ENCODE measurements at places on chromosomes 6 and 20.

GRCh38 chr6:73774311-73774774 lies 78.3 kb downstream of the CD109 start:
- peak; percentile 11 for DNase-seq

DNA sequence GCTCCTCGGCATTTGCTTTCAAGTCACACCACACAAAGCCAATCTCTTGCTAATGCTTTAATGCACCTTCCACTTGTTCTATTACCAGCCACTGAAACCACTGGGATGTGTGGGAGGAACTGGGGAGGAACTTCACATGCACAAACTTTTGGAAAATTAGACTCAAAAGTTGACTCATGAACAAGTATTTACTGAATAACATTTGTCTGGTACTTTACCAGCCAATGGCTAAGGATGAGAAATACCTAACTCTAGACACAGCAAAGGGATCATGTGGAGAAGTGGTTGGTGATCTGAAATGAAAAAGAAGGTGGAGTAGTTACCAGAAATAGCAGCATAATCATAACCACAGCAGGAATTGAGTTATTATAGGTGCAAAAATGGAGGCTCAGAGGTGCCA lies 554.0 kb upstream of the NOX3 start:
- no peak for DNase-seq

GRCh38 chr20:38321959-38322598 lies 18.1 kb downstream of the BPI start:
- DNase-seq: peak; percentile 69

DNA sequence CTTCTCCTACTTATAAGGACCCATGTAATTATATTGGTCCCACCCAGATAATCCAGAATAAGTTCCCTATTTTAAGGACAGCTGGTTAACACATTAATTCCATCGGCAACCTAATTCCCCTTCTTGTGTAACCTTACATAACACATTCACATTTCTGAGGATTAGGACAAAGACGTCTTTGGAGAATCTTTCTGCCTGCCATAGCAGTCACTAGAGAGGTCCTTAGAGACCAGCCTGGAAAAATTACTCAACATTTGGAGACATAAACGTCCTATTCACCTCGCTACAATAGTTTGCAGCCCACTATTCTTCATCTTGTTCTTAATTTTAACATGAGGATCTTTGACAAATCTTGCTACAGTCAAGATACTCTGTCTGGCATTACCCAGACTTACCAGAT lies 100.1 kb downstream of the MAFB start:
- DNase-seq: no peak

- no peak for DNase-seq
These were observed 31.1 kb downstream of the VSTM2L start for GRCh38 chr20:37933786-37934633.

DNA sequence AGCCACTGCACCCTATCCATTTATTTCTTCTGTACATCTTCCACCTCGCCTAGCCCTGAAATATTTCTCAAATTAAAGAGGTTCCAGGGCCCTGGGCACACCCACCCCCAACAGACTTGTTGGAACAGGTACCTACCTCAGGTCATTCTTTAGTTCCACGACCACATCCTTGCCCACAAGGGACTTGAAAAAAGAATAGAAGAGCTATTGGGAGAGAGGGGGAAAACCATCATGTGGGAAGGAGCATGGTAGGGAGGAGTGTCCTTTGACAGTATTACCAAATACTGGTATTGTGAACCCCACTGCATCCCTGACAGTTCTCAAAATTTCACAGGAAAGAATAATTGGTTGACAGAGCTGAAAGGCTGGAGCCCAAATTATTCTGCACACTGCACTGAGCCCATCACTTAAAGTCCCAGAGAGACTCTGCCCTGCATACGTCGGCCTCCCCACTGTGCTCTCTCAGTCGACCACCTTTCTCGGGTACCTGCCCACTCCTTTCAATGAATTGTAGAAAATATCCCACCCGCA lies 762 bp downstream of the LSM2 start:
- no peak for DNase-seq

- no peak for DNase-seq
These were observed 471.3 kb upstream of the NRSN1 start for GRCh38 chr6:23654745-23655144.

DNA sequence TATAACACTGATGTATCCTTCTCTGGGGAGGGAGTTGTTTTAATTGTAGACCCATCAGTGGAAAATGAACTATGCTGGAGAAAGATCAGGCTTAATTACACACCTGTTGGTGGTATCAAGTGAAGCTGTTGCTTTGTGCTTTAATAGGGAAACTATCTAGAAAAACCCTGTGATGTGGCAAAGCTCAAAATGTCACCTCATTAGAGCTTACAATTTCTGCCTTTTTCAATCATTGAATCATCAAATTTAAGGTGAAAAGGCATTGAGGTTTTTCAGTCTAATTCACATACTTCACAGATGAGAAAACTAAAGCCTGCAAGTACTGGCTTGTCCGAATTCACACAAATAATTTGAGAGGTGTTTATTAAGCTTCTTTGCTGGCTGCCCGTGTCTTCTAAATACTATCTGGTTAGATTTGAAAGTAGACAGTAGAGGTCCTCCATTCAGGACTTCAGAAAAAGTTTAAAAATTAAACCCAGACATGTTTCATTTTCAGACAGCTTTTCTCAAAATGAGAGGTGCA lies 143.3 kb upstream of the MAP3K7 start:
- no peak for DNase-seq

- no peak for DNase-seq
These were observed 238.7 kb downstream of the BMP7 start for GRCh38 chr20:57027777-57028176.

DNA sequence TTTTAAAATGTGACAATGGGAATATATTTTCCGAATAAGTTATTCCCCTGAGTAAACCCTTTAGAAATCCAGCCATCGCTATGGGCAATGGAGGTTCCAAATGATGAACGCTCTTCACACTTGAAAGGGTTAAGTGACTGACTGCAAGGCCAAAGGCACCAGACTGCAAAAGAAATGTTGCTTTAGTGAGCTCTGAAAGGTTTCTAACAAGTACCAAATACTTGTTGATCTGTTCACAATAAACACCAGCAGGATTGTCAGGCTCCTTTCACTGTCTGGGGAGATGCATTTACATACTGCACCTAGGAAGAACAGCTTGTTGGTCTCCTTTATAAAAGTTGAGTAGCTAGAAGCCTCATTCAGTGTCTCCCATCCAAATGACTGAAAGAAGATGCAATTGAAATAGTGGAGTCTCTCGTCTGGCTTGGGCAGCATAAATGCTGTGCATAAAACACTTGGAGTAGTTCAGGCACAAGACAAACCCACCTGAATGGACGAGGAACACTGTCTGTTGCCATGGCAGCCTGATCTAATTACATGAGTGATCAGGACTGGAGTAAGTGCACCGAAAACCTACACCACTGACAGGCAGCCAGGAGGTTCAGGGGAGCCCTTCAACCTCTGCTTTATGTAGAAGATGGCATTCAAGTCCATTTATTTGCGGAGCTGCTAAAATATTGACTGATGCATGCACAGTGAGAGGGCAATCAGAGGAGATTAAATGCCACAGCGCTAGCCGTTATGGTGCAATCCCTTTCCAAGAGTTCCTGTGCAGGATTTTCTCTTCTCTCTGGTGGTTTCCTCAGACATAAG lies 2.9 kb downstream of the ATXN1 start:
- DNase-seq: no peak

DNA sequence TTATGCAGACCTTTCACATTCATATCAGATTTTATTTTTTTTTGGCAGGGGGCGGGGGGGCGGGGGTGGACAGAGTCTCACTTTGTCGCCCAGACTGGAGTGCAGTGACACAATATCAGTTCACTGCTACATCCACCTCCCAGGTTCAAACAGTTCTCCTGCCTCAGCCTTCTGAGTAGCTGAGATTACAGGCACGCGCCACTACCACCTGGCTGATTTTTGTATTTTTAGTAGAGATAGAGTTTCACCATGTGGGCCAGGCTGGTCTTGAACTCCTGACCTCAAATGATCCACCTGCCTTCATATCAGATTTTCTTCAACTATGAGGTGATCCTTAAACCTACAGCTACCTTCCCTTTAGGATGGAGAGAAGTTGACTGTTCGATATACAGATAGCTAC lies 8.0 kb upstream of the SUMO4 start:
- DNase-seq: no peak

GRCh38 chr20:1280195-1281102 lies 14.4 kb downstream of the SNPH start:
- no peak for DNase-seq

GRCh38 chr20:56443654-56444540 lies 24.5 kb upstream of the RTF2 start:
- DNase-seq: no peak

DNA sequence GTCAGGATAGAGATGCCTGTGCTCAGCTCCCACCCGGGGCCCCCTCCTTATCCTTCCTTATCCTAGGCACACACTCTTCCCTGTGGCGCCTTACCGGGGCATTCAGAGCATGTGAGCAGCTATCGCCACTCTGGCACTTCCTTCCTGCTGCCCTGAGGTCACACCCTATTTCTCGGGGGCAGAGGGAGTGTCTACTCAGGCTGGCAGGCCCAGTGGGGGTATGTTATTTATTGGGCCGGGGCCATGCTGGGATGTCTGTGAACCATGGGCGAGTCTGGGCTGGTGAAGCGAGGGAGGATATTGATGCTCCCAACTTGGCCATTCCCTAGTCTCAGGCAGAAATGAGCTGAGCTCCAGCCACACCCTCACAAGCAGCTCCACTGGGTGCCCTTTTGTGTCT lies 3.9 kb upstream of the LY6G6D start:
- no peak for DNase-seq

DNA sequence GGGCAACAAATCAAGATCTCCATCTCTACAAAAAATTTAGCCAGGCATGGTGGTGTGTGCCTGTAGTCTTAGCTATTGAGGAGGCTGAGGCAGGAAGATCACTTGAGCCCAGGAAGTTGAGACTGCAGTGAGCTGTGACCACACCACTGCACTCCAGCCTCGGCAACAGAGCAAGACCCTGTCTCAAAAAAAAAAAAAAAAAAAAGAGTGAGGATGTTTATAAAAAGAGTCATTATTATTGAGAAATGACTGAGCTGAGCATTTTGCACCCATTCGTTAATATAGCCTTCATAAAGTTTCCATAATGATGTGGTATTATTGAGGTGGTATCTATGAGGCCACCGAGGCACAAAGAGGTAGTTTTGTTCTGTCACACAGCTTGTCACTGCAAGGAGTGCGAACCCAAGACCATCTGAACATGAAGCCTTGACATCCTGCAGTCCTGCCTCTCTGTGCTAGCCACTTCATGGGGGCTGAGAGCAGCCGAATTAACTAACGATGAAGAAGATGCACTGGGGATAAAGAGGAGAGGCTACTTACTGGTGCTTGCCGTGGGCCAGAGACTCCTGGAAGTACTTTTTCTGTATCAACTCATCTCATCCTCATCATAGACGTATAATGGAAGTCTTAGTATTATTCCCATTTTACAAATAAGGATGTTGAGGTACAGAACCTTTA lies 175.5 kb downstream of the BCAS1 start:
- no peak for DNase-seq

DNA sequence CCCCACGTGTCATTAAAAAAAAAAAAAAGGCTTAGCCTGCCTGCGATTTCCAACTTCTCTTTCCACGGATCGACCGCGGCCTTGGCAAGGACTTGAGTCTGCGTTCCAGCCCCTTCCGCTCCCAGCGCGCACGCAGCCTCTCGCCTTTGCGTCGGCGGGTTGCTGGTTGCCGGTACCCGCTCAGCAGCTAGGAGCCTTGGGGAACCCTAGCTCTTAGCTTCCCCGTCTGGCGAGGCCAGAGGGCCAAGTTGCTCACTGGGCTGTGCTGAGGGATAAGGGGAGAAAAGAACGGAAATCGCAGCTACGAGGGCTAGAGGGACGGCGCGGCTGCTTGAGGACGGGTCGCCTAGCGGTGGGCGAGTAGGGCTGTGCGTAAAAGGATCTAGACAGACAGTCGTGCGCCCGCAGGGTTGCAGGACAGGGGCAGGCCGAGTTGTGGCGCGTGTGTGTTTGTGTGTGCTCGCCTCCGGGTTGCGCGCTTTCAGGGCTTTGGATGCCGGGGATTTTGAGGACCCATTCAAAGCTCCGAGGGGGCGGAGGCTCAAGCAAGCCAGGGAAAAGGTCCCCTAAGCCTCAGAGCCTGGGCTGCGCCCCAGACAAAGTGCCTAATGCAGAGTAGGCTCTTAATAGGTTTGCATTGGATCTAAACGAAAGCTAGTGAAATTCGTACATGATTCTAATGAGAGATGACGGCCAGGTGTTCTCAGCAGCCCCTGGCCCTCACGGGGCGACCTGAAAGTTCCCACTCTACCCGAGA lies 40.5 kb upstream of the OSTM1 start:
- DNase-seq: no peak

- DNase-seq: no peak
These were observed 167.4 kb downstream of the ZMYND8 start for GRCh38 chr20:47189060-47189459.

GRCh38 chr6:45956663-45957062 lies 59.0 kb downstream of the CLIC5 start:
- DNase-seq: no peak

DNA sequence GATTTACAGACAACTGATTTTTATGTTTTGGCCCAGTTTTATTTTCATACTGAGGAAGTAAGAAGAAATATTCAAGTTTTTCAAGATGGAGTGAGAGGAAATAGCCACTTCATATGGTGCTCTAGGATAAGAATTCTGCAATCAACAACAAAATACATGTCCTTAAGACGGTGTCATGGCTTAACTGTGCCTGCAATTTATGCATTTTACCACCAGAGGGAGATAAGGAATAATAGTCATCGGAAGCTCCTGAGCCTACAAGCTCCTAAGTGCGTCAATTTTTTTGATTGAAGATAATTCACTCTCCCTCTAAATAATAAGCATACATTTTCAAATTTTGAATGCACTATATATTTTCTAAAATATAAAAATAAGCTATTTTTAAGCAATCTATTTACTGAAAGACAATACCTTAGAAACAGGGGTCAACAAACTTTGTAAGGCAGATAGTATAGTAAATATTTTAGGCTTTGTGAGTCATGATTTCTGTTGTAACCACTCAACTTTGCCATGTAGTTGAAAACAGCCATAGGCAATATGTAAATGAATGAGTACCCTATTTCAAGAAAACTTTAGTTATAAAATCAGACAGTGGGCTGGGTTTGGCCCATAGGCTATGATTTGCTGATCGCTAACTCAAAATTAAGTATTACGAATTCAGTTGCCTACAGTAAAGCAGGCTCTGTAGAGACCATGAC lies 230.9 kb upstream of the DTNBP1 start:
- no peak for DNase-seq

- peak; percentile 17 for DNase-seq
These were observed 335.0 kb upstream of the KCNQ5 start for GRCh38 chr6:72286911-72287311.

DNA sequence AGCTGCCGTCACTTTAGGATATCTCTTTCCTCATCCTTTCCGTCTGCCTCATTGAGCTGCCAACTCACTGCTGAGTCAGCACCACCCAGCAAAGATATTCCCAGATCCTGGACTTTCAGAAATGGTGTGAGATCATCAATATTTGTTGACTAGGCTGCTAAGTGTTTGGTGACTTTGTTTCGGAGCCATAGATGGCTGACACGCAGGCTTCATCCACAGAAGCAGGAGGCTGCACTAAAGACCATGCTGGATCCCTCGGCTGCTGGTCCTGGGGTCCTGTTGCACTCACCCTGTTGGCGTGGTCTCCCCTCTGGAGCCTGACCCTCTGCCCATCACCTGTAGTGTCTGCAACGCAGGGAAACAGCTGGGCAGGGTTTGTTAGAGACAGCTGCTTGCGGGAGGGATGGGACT lies 96.5 kb downstream of the ERMARD start:
- no peak for DNase-seq

GRCh38 chr6:170143401-170144150 lies 147.3 kb downstream of the DLL1 start:
- no peak for DNase-seq
